ENCODE measurements at places on chromosomes 2 and 18.
A peak's percentile ranks its signal among the peaks of the same experiment; 100 is the strongest.

GRCh38 chr2:6653281-6653750, 212.4 kb downstream of the CMPK2 start:
- DNase-seq = no peak

- DNase-seq = no peak
Observed at GRCh38 chr2:63654959-63655358, 66.2 kb downstream of the MDH1 start.

DNA sequence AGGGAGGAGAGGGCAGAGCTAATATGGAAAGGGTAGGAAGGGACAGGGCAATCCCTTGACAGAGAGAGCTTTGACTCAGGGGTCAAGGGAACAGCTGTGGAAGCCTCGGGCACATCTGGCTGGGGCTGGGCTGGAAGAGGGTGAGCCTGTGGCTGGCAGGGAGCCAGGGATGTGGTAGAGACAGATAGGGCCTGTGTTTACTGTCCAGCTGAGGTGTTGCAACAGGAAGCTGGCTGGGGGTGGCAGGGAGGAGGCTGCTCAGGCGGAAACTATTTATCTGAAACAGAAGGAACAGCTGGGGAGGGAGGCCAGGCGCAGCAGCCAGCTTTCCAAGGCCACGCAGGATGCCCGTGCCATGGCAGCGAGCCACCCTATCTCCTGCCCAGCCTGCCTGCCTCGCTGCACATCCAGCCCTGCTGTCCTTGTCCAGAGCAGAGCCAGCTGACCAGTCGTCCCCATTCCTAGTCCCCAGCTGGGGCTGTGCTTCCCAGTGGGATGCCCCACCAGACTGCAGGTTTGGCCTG, 264.7 kb downstream of the CYP26B1 start:
- DNase-seq = peak; percentile 94

DNA sequence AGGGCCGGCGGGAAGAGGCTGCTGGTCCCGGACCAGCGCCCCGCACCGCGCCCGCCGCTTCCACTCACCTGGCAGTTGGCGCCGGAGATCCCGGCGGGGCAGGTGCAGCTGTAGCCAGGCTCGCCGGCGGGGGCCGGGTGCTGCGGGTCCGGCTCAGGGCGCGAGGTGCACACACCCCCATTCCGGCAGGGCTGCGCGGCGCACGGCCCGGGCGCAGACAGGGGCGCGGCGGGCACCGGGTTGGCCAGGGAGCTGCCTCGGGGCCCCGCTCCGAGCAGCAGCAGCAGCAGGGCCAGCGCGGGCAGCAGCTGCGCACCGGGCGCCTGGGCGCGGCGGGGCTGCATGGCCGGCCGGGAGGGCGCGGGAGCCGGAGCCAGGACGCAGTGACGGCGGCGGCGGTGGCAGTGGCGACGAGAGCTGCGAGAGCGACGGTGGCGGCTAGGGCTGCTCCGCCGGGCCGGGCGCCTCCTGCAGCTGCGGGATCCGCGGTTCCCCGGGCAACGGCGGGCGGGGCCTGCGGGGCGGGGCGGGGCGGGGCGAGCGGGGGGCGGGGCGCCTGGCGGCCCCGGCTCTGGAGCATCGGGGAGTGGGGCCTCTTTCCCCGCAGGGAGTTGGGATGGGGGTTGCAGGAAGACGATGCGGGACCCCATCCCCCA, at the start of gene DNER:
TSS of gene DNER (minus strand) at position 476 of the 656 bp plus-strand sequence. CDS start at position 344, 132 bp downstream.
- DNase-seq = no peak

- peak; percentile 71 for DNase-seq
Observed at GRCh38 chr2:215831296-215831913, 181.9 kb downstream of the MREG start.

DNA sequence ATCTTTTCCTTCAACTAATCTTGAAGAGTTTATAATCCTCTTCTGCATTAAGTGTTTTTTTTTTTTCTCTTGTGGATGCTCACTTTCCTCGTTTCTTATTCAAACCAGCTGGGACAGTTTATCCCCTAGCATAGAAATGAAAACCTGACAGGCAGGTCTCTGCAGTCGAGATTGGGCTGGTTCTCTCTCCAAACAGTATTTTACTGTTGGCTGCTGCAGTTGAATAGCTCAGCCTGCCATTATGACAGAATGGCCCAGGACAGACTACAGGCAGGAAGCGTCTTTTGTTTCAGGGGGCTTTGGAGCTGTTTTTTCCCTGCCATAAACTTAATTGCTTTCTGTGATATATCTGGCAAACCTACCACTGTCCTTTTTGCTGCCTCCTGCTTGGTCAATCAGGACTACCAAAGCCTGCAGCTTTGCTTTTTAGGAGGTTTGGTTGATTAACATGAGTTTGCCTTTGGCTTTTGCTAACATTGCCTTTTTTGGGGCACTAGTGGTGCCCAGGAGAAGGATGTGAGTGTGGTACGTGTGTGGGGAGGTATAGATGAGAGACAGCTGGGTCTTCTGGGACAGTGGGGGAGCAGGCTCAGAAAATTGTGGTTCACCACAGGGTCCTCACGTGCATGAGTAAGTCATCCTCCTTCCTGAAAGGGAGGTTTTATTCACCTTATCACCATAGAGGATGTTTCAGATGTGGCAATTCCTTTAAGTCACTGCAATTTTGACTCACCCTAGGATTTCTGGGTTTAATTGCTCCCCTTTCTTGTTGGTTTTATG, 128.7 kb downstream of the LYPD6B start:
- no peak for DNase-seq

DNA sequence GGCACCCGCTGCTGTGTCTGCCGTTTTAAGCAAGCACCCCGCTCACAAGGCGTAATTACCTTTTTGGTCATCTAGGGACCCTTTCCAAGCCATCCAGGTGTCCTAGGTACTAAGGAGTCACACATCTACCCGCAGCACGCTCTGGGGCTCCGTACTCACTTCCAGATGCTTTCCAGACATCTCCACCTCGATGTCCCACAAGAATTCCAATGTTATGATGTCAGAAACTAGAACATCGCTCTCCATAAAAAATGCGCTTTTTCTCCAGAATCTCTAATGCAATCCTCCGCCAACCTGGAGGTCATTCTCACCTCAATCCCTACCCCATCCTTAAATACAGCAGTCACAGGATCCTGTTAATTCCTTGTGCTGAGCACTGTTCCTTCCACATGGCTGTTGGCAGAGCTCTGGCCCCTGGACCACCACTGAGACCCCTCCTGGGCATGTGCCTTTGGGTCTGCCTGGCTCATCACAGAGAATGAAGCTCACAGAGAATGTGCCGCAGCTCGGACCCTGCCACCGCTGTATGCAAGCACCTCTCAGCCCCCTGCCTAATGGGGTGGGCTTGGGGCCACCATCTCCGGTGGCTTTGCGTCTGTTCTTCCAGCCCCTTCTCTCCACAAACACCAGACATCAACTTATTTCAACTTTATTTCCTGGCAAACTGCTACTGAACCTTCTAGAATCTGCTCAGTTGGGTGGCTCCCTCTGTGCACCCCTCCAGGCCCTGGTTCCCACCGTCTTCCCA, 4.6 kb upstream of the PXDN start:
- DNase-seq = no peak

GRCh38 chr2:203984-204383, 59.8 kb downstream of the SH3YL1 start:
- no peak for DNase-seq

DNA sequence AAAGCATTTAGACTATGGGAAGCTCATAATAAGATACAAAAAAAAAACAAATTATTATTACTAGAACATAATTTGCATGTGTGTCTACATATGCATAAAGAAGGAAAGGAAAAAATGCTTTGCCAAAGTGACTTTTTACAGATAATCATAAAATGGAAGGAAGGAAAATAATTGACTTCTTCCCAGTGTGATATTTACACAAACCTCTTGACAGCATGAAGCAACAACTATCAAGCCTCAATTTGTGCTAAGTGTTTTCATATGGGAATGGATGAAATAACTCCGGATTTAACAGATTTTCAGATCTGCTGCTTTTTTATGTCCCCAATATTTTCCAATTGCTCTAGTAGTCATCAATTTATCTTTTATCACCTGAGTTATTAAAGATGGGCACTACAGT, 275.9 kb upstream of the REG3G start:
- no peak for DNase-seq
